ENCODE measurements at places on chromosomes 12 and 14. TPM values are rescaled to one million over a fixed set of nuclear protein-coding genes. Genes with fewer than 3 reads are reported as not detected.

KRT75 gene
- polyA plus RNA-seq: not detected

GRCh38 chr12:124682425-124683151 is 115.2 kb upstream of the NCOR2 start:
- H3K4me1 ChIP-seq: peaks cover 33% of the 10 kb centered on the region
- H3K27ac ChIP-seq: peak overlapping the region; percentile 74
- no peak for DNase-seq
- H3K36me3 ChIP-seq: no peaks in the 10 kb centered on the region
- no peak overlapping the region for H3K4me3 ChIP-seq

- no peaks in the 10 kb centered on the region for H3K36me3 ChIP-seq
- H3K27me3 ChIP-seq: peaks cover 3% of the 10 kb centered on the region
- no peak overlapping the region for H3K27ac ChIP-seq
- no peak overlapping the region for H3K4me3 ChIP-seq
- no peak for DNase-seq
- 0 out of 2 replicates have a peak, but pooled peaks cover 2% of the 10 kb centered on the region for H3K4me1 ChIP-seq
These were observed 184.2 kb downstream of the KCNA5 start for GRCh38 chr12:5227708-5228373.

MOK gene
- polyA plus RNA-seq: 48.1 TPM

DNA sequence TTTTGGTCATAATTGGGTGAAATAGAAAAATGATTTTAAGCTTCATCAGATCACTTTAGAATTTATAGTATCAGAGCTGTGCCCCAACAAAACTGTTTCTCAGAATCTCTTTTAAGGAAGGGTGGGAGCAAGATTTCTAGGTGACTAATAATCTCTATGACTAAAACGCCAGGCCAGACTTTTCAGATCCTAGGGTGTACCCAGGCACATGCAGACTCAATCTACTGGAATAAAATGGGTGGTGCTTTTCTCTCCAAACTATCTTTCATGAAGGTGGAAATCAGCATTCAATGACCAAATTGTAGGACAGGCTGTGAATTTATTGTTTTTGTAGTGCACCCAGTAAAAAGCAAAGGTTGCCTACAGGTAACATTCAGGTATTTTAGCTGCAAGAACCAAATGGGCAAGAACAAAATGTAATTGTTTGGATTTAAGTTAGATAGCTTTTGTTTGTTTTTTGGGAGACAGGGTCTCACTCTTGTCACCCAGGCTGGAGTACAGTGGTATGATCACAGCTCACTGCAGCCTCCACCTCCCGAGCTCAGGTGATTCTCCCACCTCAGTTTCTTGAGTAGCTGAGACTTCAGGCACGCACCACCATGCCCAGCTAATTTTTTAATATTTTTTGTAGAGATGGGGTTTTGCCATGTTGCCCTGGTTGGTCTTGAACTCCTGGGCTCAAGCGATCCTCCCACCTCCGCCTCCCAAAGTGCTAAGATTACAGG is 49.5 kb downstream of the PPP2R5C start:
- H3K27me3 ChIP-seq: no peaks in the 10 kb centered on the region
- H3K4me1 ChIP-seq: peaks cover 9% of the 10 kb centered on the region
- H3K27ac ChIP-seq: no peak overlapping the region

KCNJ8 gene
- polyA plus RNA-seq: 8.0 TPM

DNA sequence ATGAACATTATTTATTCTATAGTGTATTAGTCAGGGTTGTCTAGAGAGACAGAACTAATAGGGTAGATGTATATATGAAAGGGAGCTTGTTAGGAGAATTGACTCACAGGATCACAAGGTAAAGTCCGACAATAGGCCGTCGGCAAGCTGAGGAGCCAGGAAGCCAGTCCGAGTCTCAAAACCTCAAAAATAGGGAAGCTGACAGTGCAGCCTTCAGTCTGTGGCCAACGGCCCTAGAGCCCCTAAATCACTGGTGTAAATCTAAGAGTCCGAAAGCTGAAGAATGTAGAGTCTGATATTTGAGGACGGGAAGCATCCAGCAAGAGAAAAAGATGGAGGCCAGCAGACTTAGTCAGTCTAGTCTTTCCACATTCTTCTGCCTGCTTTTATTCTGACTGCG is 912.2 kb downstream of the FLRT2 start:
- H3K36me3 ChIP-seq: no peaks in the 10 kb centered on the region
- H3K4me1 ChIP-seq: no peaks in the 10 kb centered on the region
- H3K4me3 ChIP-seq: no peak overlapping the region

- H3K27me3 ChIP-seq: no peaks in the 10 kb centered on the region
- peak overlapping the region; percentile 79 for H3K27ac ChIP-seq
- no peaks in the 10 kb centered on the region for H3K36me3 ChIP-seq
These were observed 450 bp downstream of the SINHCAF start for GRCh38 chr12:31325524-31325875.

DNA sequence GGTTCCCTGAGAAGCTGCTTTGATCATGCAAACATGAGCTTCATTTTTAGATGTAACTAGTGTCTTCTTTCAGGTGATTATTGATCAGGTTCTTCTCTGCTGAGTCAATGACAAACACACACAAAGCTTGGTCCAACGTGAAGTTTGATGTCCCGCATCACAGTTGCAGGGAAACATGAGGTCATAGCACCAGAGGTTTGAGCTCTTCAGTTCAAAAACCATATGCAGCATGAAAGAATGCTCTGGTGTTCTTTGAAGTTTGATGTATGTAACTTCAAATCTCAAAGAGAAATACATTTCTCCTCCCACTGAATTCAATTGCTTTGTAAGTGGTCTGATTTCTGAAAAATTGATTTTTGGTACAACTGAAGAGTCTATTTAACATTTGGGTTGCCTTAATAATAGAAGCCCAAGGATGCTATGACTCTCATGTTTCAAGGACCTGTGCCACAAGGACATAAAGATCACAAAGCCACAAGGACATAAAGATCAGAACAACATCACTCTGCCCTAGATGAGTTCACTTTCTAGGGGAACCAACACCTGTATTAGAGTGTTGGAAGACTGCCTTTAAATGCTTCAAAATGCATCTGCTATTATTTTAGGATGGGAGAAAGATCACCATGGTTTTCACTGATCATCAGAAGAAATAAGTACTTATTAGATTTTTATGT is 31.1 kb upstream of the AMIGO2 start:
- H3K4me1 ChIP-seq: no peaks in the 10 kb centered on the region
- no peaks in the 10 kb centered on the region for H3K36me3 ChIP-seq
- no peak overlapping the region for H3K4me3 ChIP-seq
- no peak overlapping the region for H3K27ac ChIP-seq

ETFBKMT gene
- 0.99 TPM for polyA plus RNA-seq

KRT79 gene
- 0.24 TPM for polyA plus RNA-seq

- no peaks in the 10 kb centered on the region for H3K36me3 ChIP-seq
- H3K27ac ChIP-seq: no peak overlapping the region
- peak; percentile 3 for DNase-seq
- no peaks in the 10 kb centered on the region for H3K4me1 ChIP-seq
- no peak overlapping the region for H3K4me3 ChIP-seq
- no peaks in the 10 kb centered on the region for H3K27me3 ChIP-seq
These were observed 298.6 kb upstream of the NOVA1 start for GRCh38 chr14:26896447-26896846.

NKX2-1 gene
- not detected for polyA plus RNA-seq

- no peak overlapping the region for H3K4me3 ChIP-seq
- H3K27ac ChIP-seq: no peak overlapping the region
- DNase-seq: no peak
- H3K4me1 ChIP-seq: no peaks in the 10 kb centered on the region
These were observed 413.6 kb downstream of the TMEM121 start for GRCh38 chr14:105939810-105940508.

FOXN4 gene
- polyA plus RNA-seq: not detected

KRT6C gene
- not detected for polyA plus RNA-seq

DNA sequence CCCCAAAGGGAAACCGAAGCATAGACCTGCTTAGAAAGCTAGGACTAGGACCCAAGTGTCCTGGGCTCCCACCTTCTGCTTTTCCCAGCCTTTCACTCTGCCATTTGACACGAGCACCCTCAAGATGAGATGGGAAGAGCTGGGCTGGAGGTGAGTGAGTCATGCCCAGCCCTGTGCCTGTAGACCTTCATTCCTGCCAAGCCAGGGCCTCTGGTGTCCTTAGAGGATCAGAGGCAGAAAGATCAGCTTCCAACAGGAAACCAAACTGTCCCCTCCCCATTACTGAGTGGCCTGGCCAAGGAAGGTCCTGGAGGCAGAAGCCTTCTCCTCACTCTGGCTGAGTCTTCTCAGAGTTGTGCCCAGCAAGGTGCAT is 3.5 kb downstream of the TMEM63C start:
- H3K27ac ChIP-seq: no peak overlapping the region
- peaks cover 38% of the 10 kb centered on the region for H3K27me3 ChIP-seq
- no peaks in the 10 kb centered on the region for H3K4me1 ChIP-seq
- no peaks in the 10 kb centered on the region for H3K36me3 ChIP-seq
- no peak overlapping the region for H3K4me3 ChIP-seq
- DNase-seq: no peak

OR6C65 gene
- polyA plus RNA-seq: not detected

DNA sequence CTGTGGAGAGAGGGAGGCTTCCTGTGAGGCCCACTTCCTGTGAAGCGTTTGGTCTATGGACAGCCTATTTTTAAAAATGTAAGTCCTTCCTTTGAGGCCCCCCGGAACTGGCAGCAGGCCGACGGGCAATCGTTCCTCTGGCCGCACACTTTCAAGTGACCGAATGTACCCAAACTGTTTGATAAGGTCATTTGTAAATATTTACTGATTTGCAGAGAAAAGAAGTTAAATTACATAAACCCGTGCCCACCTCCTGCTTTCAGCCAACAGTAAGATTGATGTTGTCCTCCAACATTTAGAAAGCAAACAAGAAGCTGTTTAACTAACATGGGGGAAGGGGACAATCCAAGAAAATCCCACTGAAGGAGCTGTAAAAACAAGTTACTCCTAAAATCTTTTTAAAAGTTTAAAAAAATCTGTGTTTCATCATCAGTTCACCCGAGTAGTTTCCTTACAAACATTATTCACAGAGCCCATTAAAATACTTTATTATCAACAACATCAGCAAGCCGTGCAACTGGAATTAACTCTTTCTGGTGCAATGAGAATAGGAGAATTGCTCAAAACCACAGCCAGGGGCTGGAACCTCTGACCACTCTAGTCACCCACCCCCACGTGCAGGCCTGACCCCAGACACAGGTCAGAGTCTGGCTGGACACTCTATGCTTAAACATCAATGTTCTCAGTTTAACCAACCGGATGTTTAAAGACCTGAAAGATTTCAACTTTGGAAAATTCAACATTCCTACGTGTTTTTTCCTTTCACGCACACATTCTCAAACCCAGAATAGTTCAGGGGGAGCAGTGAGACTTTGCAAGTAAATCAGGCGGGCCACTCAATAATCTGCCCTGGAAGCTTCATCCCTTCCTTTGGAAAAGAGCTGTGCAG is 65.3 kb downstream of the FOXN3 start:
- H3K36me3 ChIP-seq: peaks cover 20% of the 10 kb centered on the region
- H3K27me3 ChIP-seq: no peaks in the 10 kb centered on the region
- H3K27ac ChIP-seq: peak overlapping the region; percentile 81

DNA sequence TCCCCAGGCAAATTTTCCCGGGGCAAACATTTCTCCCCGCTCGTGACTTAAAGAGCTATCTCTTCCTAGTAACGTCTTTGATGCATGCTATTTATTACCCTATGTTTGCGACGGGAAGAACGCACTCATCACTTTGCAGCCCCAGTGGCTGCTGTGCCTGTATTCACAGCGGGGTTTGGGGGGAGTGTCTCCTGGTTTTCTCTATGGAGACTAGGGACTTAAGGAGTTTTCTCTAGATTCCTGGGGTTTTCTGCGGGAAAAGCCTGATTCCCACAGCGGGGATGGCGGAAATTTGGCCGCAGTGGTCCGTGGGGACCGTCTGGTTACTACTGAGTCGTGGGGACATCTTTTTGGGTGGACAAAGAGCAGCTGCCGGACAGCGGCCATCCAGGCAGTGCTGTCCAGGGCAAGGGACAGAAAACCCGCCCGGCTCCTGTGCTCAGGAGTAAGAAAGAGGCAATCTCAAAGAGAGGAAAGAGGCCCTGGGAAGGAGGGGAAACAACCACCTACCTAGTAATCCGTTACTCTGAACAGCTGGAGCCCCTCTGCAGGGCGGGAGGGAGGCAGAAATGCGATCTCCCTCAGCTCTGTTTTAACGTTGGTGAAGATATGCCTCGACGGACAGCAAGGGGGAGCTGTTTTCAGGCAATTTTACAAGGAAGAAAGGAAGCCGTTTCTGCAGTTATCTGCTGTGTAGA is 771 bp upstream of the AVPR1A start:
- no peak overlapping the region for H3K27ac ChIP-seq
- no peaks in the 10 kb centered on the region for H3K4me1 ChIP-seq
- DNase-seq: peak; percentile 24
- H3K4me3 ChIP-seq: no peak overlapping the region
